Right forelimb (tissue), 1 donor: ENCODE measurements at places on chromosomes 12 and 14.

DNA sequence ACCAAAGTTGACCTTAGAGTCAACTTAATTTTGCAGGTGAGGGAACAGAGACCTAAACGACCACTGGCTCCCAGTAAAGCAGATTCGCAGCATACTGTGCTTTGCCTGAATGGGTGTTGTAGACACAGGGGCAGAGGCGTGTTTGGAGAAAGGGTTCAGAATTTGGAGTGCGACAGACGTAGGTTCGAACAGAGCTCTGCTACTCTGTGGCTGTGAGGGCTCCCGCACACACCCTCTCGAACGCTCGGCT lies 243 bp upstream of the TOMM20L start:
- no peak for DNase-seq

GRCh38 chr14:26761532-26761931 lies 163.7 kb upstream of the NOVA1 start:
- DNase-seq = no peak

GRCh38 chr14:101501341-101501740 lies 60.0 kb upstream of the DIO3 start:
- DNase-seq = peak; percentile 32

GRCh38 chr12:46803517-46803916 lies 22.3 kb downstream of the SLC38A4 start:
- DNase-seq = no peak

DNA sequence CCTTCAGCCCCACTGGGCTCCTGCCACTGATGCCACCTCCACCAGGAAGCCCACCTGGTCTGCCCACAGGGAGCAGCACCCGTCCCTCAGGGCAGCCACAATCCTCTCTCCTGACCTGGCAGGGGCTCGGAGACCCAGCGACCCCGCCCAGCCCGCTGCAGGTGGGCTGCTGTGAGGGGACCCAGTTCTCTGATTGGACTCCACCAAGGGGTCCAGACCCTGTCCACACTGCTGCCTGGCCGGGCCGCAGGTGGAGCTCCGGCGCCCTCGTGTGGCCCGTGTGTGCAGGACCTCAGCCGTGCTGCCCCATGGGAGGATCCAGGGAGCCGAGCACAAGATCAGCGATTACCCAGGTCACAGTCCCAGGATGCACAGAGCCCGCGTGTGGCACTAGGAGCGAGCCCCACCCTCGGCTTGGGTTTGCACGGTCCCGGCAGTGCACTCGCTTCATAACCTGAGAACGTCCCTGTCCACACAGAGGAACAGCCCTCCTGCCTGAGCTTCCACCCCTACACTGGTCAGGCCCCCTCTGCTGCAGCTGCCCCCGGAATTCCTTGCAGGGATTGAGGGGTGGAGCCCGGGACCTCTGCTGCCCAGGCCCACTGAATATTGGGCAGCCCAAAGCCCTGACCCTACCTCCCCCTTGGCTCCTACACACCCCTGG lies 35.4 kb upstream of the TMEM179 start:
- peak; percentile 81 for DNase-seq

DNA sequence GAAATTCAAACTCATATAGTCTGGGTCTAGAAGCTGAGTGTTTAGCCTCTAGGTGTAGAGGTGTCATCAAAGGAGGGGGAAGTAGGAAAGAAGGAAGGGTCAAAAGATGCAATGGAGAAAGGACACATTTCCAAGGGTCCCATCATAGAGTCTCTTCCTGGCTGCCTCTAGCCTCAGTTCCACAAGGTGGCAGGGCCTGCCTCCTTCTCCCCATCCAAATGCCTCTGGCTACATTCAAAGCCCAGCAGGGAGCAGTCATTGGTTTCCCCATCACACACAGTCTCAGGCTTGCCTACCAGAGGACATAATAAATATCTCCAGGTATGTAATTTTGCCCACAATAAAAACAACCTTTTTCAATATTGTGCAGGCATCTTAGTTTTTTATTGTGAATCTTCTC lies 2.1 kb upstream of the CCT2 start:
- no peak for DNase-seq

DNA sequence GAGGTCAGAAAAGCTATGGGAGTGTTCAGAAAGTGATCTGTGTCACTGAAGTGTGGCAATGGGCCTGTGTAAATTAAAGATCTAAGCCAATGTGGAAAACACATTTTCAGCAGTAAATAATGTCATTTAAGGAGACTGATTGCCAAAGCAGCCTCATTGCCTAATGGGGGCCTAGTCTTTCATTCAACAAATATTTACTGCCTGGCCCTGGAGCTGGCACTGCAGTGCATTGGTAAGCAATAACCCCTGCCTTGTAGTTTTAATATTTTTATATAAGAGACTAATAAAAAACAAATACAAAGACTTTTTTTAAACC lies 326.6 kb downstream of the BTG1 start:
- DNase-seq = no peak

DNA sequence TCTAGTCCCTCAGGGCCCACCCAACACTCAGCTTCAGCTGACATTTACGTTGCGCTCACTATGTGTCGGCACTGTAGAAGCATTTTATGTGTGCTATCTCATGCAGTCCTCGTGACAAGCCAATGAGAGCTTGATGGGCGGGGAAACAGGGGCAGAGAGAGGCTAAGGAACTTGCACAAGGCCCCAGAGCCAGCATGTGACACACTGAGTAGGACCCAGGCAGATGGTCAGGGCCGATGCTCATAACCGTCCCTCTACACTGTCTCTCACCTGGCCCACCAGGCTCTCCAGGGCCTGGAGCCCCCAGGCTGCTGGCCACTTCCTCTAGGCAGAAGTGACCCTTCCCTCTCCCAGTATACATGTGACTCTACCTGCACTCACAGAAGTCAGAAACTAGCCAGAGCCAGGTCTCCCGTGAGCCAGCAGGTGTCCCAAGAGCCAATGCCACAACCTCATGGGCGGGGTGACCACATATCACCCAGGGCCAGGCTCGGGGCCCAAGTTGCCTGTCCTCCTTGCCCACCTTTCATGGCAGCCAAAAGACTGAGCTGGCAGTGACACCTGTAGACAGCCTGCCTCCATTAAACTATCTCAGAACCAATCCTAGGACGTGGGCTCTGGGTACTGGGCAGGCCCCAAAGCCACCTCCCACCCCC lies 38.3 kb downstream of the TTC7B start:
- DNase-seq = no peak

- DNase-seq = no peak
Observed at GRCh38 chr12:24979329-24979728, 30.4 kb upstream of the BCAT1 start.

DNA sequence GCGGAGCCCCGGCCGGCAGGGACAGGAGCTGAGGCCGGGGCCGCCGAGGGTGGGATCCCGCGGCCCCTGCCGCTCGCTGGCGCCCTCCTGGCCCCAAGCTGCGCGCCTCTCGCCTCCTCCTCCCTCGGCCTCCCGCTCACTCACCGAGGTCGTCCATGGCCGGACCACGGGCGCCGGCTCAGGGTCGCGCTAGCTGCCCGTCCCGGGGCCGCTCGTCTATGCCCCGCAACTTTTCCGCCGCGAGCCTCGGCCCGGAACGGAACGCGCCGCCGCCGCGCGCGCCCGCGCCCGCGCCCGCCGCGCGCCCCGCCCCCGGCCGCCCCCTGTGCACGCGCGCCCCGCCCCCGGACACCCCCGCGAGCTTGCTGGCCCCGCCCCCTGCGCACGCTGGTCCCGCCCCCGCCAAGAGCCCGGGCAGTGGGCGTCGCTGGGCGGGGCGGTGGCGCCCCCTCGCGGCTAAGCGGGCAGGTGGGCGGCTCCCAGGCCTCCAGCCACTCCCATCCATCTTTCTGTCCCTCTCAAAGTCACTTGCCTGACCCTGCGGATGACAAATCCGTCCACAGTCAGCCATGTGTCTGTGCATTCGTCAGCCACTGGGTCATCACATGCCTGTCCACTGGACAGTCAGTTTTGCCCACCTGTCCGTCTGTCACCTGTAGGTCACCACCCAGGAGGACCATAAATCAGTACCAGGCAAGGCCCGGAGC lies at the start of gene PXN:
Gene PXN, minus strand, starts transcription at position 258 of the 707 bp plus-strand sequence. Its CDS starts 101 bp downstream, at position 157.
- DNase-seq = peak; percentile 93

DNA sequence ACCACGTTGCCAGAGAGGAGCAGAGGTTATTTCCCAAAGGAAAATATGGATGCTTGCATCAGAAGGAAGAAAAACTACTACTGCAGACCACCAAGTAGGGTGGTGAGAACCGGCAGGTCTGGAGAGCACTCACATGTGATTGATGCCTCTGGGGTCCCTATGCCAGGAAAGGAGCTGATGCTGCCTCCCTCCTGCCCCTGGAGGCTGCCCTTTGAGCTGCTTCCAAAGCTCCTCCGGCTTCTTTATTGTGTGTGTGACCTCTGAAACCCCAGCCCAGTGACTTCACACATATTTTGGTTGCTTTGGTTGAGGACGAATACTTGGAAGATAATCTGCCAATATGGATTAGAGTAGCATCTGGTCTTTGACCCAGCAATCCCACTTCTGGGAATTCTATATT lies 133.4 kb downstream of the AACS start:
- no peak for DNase-seq

DNA sequence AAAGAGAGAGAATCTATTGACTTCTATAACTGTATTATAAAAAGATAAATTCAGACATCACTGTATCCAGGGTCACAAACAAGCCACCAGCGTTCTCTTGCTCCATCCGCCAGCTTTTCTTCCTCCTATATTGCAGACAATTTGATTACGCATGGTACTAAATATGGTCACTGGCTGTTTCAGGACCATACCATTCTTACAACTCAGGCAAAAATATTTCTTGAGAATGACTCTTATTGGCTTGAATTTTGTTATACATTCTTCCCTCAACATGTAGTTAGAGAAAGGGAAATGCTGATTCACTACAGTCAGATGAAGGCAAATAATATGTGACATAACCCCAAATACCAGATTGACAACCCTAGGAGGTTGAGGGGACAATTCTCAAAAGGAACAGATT lies 101.3 kb downstream of the SLC6A15 start:
- no peak for DNase-seq

GRCh38 chr12:14424545-14424944 lies 59.1 kb downstream of the ATF7IP start:
- no peak for DNase-seq

- no peak for DNase-seq
Observed at GRCh38 chr14:20409226-20409625, 4.1 kb downstream of the TEP1 start.

GRCh38 chr12:77600468-77600843 lies 230.2 kb upstream of the NAV3 start:
- no peak for DNase-seq

DNA sequence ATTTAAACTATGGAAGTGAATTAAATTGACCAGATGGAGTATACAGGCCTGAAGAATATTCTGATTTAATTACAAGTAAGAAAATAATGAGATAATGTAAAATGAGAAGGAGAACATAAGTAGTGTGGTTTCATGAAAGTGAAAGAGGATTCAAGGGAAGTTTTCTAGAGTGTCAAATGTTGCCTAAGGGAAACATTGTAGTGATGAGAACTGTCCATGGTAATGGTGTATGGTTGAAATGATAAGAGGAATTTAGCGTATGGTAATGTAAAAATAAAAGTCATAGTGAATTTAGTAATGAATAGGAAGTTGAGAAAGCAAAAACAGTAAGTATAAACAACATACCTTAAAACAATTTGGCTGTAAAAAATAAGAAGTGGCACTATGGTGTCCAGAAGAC lies 1954.6 kb upstream of the FLRT2 start:
- no peak for DNase-seq
